ENCODE measurements at places on chromosomes 5 and 9.
A peak's percentile ranks its signal among the peaks of the same experiment; 100 is the strongest.

DNA sequence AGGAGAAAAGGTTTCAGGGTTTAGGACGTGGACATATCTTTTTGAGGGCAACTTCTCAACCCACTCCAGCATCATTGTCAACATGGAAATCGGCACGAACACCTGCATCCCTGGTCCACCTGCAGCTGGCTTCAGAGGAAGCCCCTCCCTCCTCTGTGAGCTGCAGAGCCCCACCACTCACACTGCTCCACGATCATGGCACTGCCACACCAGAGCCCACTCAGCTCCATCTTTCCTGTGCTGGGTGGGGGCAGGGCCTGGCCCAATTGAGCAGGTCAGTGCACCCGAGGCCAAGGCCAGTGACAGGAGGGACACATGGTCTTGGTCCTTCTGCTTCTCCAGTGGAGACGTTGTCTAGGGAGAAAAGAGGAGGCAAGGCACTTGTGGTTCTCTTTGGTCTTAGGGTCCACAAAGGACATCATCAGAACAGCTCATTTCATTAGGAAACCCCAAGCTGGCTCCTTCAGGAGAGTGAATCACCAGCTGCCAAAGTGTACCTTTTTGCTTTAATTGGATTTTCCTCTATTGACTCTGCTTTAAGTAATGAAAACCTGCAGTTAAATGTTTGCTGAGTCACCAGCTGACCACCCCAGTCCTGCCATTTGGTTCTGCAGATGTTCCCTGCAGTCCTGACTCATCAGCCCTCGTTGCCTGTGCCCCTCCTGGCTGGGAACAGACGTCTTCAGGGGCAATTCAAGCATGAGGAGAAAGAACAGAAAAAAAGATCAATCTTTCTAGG lies 56.2 kb downstream of the UBE2QL1 start:
- no peak for DNase-seq

GRCh38 chr5:1479581-1480188 lies 34.4 kb upstream of the SLC6A3 start:
- peak; percentile 53 for DNase-seq

- no peak for DNase-seq
These were observed 101.1 kb downstream of the APBA1 start for GRCh38 chr9:69571032-69571431.

DNA sequence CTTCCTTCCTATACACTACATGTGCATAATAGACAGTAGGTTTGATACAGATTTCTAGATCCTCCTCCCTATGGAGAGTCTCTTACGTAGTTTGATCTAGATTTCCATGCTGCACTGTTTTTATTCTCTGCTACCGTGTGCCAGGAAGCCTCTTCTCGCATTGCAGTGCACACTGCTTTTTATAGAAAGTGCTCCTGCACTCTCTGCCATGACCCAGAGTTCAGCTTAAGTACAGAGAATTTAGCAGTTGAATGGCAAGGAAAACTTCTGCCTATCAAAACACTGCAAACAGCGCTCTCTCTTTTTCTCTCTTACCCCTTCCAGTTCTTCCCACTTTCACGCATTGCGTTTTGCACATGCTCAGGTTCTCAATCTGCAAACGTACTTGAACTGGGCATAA lies 187.4 kb downstream of the ARHGAP26 start:
- no peak for DNase-seq

DNA sequence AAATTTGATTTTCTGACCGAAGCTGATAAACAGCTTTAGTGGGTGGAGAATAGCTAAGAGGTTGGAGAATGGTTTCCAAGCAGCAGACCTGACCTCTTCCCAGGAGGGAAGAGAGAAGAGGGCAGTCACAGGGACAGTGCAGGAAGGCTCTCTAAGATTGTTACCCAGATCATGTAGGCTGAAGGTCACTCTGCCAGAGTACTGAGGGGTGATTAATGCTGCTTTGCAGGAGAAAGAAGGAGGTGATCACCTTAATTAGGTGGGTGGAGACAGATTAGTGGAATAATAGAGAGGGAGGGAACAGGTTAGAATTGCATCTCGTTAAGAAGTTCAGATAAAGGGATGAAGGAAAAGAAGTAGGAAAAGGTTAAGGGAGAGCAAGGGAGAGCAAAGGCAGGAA lies 440.5 kb downstream of the BRINP1 start:
- DNase-seq, result no peak

DNA sequence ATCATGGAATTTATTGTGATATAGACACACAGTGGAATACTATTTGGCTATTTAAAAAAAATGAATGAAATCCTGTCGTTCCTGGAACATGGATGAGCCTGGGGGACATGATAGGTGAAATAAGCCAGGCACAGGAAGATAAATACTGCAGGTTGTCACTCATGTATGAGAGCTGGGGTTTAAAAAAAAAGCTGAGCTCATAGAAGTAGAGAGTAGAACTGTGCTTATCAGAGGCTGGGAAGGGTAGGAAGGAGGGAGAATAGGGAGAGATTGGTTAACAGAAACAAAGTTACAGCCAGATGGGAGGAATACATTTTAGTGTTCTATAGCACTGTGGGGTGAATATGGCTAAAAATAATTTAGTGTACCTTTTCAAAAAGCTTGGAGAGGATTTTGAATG lies 200.6 kb upstream of the NR4A3 start:
- no peak for DNase-seq

DNA sequence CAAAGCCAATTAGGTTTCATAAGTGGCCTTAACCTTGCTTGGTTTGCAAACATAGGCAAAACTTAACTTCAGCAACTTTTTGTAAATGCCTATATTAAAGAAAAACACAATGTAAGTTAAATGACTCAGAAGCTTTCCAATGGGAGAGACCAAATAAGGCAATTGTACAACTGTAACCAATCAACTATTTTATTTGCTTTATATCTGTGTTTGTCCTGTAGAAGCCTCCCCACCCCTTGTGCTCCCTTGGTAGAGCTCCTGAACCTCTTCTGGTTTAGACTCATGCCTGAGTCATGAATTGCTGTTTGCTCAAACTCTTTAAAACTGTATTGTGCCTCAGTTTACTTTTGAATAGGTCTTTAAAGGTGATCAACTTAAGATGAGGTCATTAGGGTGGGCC lies 3.0 kb upstream of the C1QTNF3 start:
- no peak for DNase-seq

- no peak for DNase-seq
These were observed 2.0 kb downstream of the CXXC5 start for GRCh38 chr5:139650031-139650688.

- peak; percentile 58 for DNase-seq
These were observed 106.2 kb downstream of the KLHL3 start for GRCh38 chr5:137629646-137630045.

- no peak for DNase-seq
These were observed 64.7 kb upstream of the LARP1 start for GRCh38 chr5:154690488-154690887.

- DNase-seq, result no peak
These were observed 273.9 kb downstream of the ARHGEF28 start for GRCh38 chr5:73899916-73900315.

- DNase-seq, result no peak
These were observed 96.4 kb upstream of the TAF11L2 start for GRCh38 chr5:17401470-17402288.

Measured in CD4-positive, alpha-beta T cell treated with Interleukin-10 for 1 hour (primary cell).